Cardiac ventricle fibroblast (primary cell): ENCODE measurements at places on chromosomes 13 and 19. TPM values are rescaled to one million over a fixed set of nuclear protein-coding genes. Genes with fewer than 3 reads are reported as not detected.

PEAK3 gene
- total RNA-seq, result not detected in 2 replicates

ZNF175 gene
- 4.3 and 6.6 TPM in 2 replicates for total RNA-seq

SPRED3 gene
- 1.4 and 2.1 TPM in 2 replicates for total RNA-seq

MIA gene
- 2.6 TPM in 1 of 2 replicates, not detected in the other for total RNA-seq
